GM23248 (cell line): ENCODE measurements at places on chromosomes 16 and 17.

GRCh38 chr17:29619251-29619650 lies 3.5 kb downstream of the CORO6 start:
- DNase-seq = peak; percentile 52

DNA sequence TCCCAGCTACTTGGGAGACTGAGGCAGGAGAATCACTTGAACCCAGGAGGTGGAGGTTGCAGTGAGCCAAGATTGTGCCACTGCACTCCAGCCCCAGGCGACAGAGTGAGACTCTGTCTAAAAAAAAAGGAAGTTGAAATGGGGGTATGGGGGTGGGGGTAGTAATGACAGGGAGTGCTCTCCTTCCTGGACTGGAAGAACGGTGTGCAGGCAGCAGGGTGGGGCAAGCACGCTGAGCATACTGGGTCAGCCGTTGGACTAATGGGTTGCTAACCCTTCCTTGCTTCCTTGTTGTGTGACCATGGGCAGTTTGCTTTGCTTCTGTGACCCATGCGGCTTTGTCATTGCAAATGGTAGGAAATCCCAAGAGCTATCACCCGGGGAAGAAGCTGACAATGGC lies 16.5 kb downstream of the KATNIP start:
- no peak for DNase-seq

DNA sequence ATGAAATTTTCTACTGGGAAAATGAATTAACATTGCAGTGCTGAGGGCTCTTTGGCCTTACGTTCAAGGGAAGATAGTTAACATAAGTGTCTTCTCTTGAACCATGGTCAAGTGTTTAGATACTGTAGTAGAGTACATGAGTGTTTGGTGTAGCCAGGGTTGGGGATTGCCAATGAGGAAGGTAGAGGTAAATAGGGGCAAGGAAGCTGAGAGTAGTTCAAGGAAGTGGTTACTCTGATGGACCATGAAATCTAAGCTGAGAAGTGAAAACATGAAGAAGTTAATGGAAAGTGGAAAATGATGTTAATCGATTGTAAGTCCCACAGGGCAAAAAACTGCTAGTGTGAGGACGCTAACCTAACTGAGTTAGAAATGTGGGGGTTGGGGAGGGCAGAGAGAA lies 249.6 kb upstream of the AXIN2 start:
- no peak for DNase-seq

- peak; percentile 42 for DNase-seq
Measured at GRCh38 chr16:997440-998051, 16.0 kb downstream of the SOX8 start.

DNA sequence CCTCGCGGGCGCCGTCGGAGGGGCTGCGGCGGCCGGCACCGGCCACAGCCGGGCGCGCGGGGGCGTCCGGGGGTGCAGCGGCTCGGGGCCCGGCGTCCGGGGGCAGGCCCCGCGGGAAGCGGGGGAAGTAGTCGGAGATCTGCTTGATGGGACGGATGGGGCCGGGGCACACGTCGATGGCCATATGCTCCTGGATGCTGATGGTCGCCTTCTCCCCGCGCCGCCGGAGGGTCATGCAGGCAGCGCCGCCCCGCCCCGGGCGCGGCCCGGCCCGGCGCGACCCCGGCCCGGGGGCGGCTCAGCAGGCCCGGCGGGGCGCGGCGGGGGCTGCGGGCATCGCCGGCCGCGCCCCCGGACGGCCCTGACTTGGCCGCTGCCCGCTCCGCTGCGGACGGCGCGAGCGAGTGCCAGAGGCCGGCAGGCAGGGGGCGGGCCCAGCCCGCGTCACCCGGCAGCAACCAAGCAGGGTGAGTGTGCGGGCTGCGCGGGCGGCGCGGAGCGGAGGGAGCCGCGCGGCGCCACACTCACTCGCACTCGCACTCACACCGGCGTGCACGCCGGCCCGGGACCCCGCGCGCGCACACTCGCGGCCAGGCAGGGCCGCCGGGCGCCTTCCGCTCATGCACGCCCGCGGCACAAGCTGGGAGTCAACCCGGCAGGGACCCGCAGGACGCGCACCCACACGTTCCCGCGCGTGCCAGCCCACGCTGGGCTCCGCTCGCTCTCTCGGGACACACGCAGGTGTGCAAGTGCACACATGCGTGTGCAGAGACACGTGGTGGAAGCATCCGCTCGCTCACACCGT lies at the start of gene DOC2B:
TSS of gene DOC2B (minus strand) at position 406 of the 805 bp plus-strand sequence. CDS start at position 235, 171 bp downstream.
- peak; percentile 76 for DNase-seq

DNA sequence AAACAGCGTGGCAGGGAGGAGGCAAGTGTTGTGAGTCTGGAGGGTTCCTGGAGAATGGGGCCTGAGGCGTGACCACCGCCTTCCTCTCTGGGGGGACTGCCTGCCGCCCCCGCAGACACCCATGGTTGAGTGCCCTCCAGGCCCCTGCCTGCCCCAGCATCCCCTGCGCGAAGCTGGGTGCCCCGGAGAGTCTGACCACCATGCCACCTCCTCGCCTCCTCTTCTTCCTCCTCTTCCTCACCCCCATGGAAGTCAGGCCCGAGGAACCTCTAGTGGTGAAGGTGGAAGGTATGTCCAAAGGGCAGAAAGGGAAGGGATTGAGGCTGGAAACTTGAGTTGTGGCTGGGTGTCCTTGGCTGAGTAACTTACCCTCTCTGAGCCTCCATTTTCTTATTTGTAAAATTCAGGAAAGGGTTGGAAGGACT lies at the start of gene CD19:
TSS of gene CD19 (plus strand) at position 171 of the 425 bp plus-strand sequence. CDS start at position 201, 30 bp downstream.
- DNase-seq = no peak

DNA sequence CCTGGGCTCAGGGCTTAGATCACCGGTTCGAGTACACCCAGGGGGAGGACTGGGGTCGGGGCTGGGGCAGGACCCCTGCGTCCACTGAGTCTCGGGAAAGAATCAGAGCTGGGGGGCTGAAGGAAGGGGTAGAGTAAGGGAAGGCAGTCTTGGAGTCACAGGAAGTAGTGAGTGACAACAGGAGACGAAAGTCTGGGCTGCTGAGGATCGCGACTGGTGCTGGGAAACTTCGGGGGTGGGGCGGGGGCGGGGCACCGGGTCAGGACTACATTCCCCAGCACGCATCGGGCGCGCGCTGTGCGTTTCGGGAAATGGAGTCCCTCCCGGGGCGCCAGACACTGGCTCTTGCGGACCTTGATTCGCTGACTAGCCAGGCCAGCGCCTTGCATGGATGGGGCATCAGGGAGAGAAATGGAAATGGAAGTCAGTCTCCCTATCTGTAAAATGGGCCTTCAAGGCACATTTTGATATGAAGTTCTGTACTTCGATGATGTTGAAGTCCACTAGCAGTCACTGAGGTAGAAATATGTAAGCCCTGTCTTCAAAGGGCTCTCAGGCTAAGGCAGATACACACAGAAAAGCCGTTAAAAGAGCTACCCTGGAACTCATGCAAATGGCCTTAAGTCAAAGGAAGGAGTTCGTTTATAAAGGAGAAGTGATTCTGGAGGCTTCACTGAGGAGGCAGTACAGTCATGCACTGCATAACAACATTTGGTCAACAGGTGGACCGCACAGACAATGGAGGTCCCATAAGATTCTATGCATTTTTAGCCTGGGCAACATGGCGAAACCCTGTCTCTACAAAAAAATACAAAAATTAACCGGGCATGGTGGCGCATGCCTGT lies 697 bp downstream of the CTF1 start:
- DNase-seq = peak; percentile 97
